NCI-H187 treated with DMSO at 0.1 percent for 48 hours (cell line): ENCODE measurements at places on chromosomes 16 and 17.

DNA sequence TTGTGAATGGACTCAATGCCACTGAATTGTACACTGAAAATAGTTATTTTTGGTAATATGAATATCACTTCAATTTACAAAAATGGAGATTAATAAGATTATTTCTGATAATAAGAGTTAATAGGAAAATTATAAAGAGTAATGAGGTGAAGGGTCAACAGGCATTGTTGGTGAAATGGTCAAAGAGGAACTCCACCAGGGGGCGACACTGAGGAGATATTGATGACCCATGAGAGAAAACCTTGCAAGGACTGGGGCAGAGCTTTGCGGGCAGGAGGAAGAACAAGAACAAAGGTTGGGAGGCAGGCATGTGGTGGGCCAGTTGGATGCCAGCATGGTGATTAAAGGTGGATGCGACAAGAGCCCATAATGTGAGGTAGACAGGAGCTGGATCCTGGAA is 74.0 kb upstream of the XYLT1 start:
- DNase-seq: no peak

- DNase-seq: no peak
These were observed 217.4 kb upstream of the TNRC6C start for GRCh38 chr17:77741109-77741508.

- no peak for DNase-seq
These were observed 2.0 kb downstream of the WFIKKN2 start for GRCh38 chr17:50837286-50837979.

DNA sequence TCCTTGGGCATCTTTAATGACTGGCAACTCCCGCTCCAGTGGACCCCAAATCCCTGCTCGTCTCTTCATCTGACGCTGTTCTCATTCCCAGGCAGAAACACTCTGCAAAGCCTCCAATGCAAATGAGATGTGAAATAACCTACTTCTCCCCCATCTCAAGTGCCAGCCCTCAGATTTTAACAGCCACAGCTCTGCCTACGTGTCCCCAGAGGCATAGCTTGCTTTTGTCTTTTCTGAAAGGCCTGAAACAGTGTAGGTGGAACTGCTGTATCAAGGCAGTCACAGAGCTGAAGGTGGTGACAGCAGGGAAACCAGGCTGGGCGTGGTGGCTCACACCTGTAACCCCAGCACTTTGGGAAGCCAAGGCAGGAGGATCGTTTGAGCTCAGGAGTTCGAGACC is 14.7 kb downstream of the RPH3AL start:
- DNase-seq: peak; percentile 81

DNA sequence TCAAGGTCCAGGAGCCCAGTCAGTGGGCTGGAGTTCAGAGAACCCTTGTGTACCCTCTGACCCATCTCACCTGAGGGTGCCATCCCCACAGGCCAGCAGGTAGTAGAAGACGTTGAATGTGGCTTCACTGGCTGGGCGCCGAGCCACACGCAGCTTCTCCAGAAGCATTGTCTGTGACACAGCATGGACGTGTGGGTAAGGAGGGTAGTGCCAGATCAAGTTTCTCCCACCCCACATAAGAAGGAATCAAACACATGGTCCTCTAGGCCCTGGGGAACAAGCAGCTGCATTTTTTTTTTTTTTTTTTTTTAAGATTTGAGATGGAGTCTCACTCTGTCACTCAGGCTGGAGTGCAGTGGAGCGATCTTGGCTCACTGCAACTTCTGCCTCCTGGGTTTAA is 60.9 kb downstream of the MYO18A start:
- no peak for DNase-seq

GRCh38 chr17:6046931-6047330 is 23.2 kb upstream of the WSCD1 start:
- no peak for DNase-seq

- no peak for DNase-seq
These were observed 664 bp upstream of the NKD1 start for GRCh38 chr16:50547340-50548124.

GRCh38 chr17:66950886-66951604 is 13.5 kb upstream of the CACNG4 start:
- DNase-seq: no peak

GRCh38 chr17:83180264-83180995 is 101.0 kb downstream of the METRNL start:
- no peak for DNase-seq

GRCh38 chr16:88854306-88855111 is 2.2 kb downstream of the GALNS start:
- no peak for DNase-seq

- DNase-seq: peak; percentile 22
These were observed 183.0 kb upstream of the RPL38 start for GRCh38 chr17:74020522-74020921.

GRCh38 chr17:17824119-17824782 is 12.5 kb downstream of the SREBF1 start:
- DNase-seq: no peak

DNA sequence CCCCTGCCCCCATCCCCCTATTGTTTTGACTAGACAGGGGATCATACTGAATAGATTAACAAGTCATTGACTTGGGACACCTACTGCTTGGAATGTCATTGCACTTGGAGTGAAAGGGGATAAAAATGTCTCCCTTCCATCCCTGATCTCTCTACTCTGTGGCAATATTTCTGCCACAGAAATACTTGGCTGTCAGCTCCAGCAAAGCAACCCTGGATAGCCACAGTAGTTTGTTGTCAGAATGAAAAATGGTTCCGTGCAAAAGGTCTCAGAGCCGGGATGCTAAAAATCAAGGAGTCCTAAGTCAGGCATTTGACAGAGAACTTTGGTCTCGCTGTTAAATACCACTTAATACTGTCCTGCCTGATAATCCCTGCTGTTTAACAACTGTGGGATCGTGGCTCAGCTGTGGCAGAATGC is 722.0 kb upstream of the SOX9 start:
- no peak for DNase-seq

DNA sequence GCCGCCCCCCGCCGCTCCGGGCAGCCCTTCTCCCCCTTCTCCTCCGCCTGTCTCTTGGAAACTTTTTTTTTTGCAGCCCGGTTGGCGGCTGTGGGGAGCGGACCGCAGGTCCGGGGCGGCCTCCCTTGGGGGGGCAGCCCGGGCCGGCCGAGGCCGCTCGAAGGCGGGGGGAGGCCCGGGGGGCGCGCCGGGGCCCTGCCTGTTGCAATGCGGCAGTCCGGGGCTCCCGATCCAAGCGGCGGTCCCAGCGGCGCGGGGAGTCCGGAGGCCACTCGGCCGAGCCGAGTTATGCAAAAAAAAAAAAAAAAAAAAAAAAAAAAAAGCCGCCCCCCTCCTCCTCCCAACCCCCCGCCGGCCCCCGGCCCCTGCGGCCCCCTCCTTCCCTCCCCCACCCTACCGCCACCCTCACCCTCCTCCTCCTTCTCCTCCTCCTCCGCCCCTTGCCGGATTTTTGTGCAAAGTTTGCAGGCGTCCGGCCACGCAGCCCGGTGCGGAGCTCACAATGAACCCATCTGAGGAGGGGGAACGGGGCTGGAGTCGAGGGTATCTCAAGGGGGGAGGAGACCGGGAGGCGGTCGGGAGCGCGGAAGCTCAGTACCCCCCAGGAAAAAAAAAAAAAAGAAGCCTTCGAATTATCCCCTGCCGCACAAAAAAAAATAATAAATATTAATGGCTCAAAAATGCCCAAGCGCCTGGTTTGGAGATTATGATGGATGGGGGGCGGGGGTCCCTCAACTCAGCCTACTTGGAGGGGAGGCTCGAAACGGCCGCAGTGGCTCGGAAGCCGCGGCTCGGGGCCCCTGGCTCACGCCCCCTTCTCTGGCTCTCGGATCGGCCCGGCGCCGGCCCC is at the start of gene ZNF423:
TSS of gene ZNF423 (minus strand) at position 291 of the 850 bp plus-strand sequence. CDS start 338 bp downstream, outside the sequence.
- no peak for DNase-seq

- DNase-seq: no peak
These were observed 3.0 kb upstream of the BCAR1 start for GRCh38 chr16:75254359-75254837.

DNA sequence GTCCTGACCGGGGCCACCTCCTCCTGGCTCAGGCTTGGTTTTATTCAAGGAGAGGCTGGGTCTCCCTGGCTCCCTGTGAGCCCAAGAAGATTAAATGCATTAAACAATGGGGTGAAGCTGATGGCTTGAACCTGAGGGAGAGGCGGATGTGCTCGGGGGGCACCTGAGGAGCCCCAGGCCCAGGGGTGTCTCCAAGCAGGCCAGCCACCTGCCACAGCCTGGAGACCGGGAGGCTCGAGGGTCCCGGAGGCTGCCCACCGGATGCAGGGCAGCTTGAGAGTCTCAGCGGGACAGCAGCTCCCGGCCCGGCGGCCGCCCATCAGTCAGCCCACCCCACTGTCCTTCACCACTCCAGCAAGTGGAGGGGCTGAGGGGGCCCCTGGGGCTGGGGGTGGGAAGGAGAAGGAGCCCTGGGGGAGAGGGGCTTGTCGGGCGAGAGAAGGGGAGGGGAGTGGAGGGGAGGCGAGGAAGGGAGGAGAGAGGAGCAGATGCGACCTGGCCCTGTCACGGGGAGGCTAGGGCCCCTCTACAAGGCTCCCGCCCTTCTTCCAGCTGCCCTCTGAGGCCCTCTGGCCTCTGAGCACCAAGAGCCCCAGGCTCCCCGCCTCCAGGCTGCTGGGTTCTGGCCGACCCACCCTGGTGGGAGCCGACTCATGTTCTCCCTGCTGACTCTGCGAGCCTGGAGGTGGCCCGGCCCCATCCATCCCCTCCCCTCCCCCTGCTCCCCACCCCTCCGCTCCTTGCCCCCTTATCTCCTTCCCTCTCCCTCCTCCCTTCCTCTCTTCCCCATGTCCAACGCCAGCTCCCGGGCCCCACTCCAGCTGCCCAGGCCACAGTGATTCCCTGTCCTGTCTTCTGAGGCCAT is 13.2 kb downstream of the CD7 start:
- DNase-seq: no peak

GRCh38 chr16:19309178-19309577 is 23.6 kb downstream of the CLEC19A start:
- no peak for DNase-seq

- DNase-seq: no peak
These were observed 2.9 kb downstream of the CIITA start for GRCh38 chr16:10879681-10880589.

DNA sequence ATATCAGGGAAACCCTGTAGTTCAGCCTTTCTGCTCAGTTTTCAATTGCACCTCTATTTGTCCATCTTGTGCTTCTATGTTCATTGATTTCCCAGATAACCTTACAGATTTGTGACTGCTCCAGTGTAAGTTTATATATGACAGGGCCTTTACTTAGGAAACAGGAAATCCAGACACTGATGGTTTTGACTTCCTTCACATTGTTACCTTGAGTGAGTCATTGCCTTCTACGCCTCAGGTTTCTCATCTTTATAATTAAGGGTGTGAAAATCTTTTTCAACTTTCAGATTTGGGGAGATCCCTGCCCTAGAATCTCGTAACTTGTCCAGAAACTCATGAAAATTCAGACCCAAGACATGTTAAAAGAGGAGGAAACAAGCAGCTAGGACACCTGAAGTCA is 342.4 kb upstream of the TBX2 start:
- no peak for DNase-seq

DNA sequence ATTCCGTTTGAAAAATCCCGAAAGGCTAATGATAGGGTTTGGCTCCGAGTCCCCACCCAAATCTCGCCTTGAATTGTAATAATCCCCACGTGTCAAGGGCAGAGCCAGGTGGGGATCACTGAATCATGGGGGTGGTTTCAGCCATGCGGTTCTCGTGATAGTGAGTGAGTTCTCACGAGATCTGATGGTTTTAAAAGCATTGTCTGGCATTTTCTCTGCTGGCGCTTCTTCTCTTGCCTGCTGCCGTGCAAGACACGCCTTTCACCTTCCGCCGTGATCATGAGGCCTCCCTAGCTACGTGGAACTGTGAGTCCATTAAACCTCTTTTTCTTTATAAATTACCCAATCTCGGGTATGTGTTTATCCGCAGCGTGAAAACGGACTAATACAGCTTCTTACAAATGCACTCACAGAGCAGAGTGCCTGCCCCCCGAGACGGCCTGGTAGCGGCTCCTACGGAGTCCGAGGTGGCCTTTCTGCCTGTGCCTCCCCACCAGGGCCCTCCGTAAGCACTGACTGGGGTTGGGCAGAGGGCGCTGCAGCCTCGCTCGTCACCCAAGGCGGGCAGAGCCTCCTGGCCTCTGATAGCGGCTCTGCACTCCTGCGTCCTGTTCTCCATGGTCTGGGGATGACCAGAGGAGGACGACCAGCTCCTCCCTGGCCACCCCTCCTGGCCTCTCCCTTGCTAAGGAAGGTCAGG is 131.7 kb downstream of the FOXL1 start:
- DNase-seq: no peak

DNA sequence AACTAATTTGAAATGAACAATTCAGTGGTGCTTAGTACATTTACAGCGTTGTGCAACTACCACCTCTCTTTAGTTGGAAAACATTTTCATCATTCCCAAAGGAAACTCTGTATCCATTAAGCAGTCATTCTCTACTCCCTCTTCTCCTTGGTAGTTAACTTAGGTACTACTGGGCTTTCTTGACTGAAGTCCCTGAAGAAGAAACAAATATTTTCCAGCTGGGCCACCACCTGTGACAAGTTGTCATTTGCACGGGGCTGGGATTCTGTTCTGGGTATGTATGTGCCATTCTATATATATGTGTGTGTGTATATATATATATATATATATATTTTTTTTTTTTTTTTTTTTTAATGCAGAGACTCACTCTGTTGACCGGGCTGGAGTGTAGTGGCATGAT is 15.4 kb upstream of the RMI2 start:
- no peak for DNase-seq

DNA sequence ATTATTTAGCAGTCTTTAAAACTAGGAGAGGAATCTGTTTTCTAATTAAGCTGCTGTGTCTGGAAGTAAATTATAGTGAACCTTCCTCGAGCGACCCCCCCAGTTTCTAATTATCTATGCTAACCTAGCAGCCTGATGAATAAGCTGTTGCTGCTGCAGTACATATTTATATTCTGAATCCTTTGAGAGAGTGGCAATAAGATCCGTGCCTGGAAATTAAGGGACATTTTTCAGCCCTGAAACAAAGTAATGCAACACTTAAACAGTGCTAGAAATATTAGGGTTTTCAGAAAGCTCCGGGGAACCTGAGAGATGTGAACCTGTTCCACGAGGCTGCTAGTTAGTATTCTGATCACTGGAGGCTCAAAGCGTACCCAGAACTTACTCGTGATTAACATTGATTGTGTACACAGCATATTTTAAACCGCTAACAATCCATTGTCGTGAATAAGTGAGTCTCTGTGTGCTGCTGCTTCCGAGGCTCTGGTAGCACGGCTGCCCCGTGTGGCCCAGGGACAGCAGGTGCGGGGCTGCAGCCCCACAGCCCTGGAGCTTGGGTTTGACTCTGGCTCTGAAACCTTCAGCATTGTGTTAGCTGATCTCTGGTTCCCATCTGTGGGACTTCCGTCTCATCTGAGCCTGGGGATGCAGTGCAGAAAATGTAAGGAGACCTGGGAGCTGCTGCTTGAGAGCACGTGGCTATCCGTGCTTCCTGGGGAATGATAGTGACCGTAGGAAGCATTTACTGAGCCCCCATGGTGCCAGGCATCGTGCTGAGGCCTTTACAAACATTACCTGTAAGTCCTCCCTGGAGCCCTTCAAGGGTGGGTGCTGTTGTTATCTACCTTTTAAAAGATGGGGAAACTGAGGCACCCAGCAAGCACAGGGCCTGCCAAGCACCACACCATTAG is 190.9 kb upstream of the CHMP6 start:
- no peak for DNase-seq

- DNase-seq: no peak
These were observed 451.3 kb upstream of the ZFHX3 start for GRCh38 chr16:73499276-73499675.
